Body of pancreas (tissue), 4 donors: ENCODE measurements at places on chromosomes 4 and X.

GRCh38 chrX:40096395-40097091, 1.2 kb downstream of the BCOR start:
- H3K36me3 ChIP-seq: no peaks in the 10 kb centered on the region
- DNase-seq: peak; percentile 53
- H3K27me3 ChIP-seq: no peaks in the 10 kb centered on the region
- peak overlapping the region; percentile 39 for H3K4me3 ChIP-seq
- peaks cover 28% of the 10 kb centered on the region for H3K4me1 ChIP-seq

GRCh38 chrX:48927123-48927522, 8.3 kb upstream of the PIM2 start:
- DNase-seq: no peak
- H3K4me1 ChIP-seq: no peaks in the 10 kb centered on the region
- no peaks in the 10 kb centered on the region for H3K27me3 ChIP-seq
- H3K4me3 ChIP-seq: no peak overlapping the region
- no peak overlapping the region for H3K27ac ChIP-seq

DNA sequence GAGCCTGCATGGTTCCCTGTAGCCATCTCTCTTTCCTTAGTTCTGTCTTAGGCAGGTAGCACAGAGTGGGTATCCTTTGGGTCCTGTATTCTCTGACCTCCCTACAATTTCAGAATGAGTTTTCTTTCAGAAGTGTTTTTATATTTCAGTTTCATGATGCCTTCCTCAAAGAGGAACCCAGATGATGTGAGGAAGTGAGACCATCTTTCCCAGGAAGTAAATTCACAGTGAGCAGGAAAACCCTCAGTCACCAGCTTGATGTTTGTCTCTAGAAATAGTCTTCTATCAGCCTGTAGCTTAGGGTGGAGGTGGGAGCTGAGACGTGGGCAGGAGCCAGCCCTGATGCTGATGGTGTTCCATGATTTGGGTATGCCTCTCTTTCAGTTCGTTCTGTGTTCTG, 16.9 kb downstream of the PLAC1 start:
- H3K4me3 ChIP-seq: no peak overlapping the region
- no peak overlapping the region for H3K27ac ChIP-seq
- H3K36me3 ChIP-seq: no peaks in the 10 kb centered on the region
- no peaks in the 10 kb centered on the region for H3K27me3 ChIP-seq
- DNase-seq: no peak
- no peaks in the 10 kb centered on the region for H3K4me1 ChIP-seq

DNA sequence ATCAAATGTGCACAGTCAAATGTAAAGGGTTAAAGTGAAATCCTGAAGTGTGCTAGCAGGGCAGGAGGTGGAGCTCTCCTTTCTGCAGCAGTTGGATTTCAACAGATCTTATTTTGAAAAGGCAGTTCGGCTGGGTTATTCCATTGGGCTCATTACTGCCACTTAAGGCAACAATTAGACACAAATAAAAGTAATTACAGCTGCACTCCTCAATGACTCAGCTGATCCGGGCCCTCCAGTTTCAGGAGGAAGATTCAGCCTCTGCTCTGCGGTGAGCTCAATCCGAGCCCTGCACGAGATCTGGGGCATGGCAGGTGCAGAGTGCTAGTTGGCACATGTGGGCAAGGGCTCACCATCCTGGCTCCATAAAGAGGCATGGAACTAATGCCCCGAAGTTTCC, 85.4 kb downstream of the PHKA2 start:
- H3K27me3 ChIP-seq: no peaks in the 10 kb centered on the region
- H3K4me1 ChIP-seq: no peaks in the 10 kb centered on the region
- DNase-seq: no peak
- no peaks in the 10 kb centered on the region for H3K36me3 ChIP-seq

- H3K27ac ChIP-seq: no peak overlapping the region
- no peak overlapping the region for H3K4me3 ChIP-seq
- H3K36me3 ChIP-seq: no peaks in the 10 kb centered on the region
- H3K4me1 ChIP-seq: no peaks in the 10 kb centered on the region
- H3K27me3 ChIP-seq: no peaks in the 10 kb centered on the region
These were observed 256.1 kb upstream of the PITX2 start for GRCh38 chr4:110878956-110879355.

- H3K4me1 ChIP-seq: no peaks in the 10 kb centered on the region
- DNase-seq: peak; percentile 43
These were observed 48.8 kb downstream of the CLDN34 start for GRCh38 chrX:10015723-10016518.

DNA sequence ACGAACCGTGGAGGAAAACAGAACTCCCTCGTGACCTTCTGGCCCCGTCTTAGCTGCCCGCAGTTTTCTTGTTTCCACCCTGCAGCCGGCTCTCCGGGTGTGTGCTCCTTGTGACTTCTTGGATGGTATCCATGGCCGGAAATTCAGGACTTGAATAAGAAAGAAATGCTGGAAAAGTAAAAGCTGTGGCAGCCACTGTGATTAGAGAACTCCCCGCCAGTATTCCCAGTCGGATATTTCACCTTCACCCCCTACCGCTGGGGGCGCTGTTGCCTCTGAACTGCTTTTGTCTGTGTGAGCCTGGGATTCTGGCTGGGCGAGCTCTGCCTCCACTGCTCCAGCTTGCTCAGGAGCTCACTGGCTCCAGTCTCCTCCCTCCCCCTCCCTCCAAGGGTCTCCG, 41.5 kb upstream of the CYP4V2 start:
- H3K27ac ChIP-seq: peak overlapping the region; percentile 60
- DNase-seq: peak; percentile 41
- no peaks in the 10 kb centered on the region for H3K36me3 ChIP-seq
- H3K4me1 ChIP-seq: peaks cover 25% of the 10 kb centered on the region
- no peak overlapping the region for H3K4me3 ChIP-seq

DNA sequence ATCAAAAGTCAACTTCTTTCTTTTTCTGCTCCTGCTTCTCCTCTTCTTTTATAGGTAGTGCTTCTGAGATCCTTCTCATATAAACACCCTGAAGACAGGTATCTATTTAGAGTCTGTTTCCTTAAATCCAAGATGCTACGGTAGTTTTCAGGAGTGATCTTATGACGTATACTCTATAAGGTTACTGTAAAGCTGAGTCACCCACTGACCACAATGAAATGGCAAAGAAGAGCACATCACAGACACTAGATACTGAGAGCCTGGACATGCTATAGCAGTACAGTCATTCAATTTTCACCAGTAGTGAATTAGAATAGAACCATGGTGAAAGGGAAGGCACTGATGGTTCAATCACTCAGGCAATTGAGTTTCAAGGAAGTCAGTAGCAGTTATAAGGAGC, 412.5 kb downstream of the ADAM29 start:
- no peaks in the 10 kb centered on the region for H3K27me3 ChIP-seq
- DNase-seq: no peak
- no peaks in the 10 kb centered on the region for H3K4me1 ChIP-seq
- no peak overlapping the region for H3K4me3 ChIP-seq

DNA sequence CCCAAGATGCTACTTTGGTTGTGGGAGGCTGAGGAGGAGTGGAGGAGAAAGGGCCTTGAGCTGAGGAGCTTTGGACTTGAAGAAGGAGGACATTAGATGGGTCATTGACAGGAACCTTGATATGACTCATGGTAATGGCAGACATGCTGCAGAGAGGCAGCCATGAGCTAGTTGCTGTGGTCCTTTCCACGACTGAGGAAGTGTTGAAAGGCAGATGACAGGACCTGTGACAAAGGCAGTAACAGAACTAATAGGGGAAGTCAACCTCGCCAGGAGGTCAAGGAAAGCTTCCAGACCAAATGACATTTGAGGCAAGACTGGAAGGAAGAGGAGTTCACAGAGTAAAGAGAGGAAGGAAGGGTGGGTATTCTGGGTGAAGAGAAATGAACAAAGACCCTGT, 7.6 kb upstream of the XPNPEP2 start:
- no peak overlapping the region for H3K27ac ChIP-seq
- H3K4me3 ChIP-seq: no peak overlapping the region
- no peak for DNase-seq
- no peaks in the 10 kb centered on the region for H3K27me3 ChIP-seq
- no peaks in the 10 kb centered on the region for H3K4me1 ChIP-seq
- H3K36me3 ChIP-seq: no peaks in the 10 kb centered on the region

DNA sequence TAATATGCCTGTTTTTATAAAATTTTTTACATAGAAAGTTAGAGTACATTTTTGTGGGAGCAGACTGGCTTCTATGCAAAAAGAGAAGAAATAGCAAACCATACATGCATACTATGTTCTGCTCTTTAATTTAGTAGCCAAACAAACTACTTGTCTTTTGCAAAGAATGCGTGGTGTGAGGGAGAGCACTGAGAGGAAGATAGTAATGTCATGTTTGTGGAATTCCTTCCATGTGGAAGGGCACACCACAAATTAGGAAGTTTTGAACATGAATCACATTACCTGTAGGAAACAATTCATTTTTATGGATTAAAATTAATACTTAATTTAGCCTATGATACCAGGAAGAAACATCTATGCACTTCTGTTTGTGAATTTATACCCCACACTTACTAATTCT, 1529.1 kb upstream of the ADGRL3 start:
- no peaks in the 10 kb centered on the region for H3K36me3 ChIP-seq
- no peak overlapping the region for H3K27ac ChIP-seq
- no peaks in the 10 kb centered on the region for H3K27me3 ChIP-seq

DNA sequence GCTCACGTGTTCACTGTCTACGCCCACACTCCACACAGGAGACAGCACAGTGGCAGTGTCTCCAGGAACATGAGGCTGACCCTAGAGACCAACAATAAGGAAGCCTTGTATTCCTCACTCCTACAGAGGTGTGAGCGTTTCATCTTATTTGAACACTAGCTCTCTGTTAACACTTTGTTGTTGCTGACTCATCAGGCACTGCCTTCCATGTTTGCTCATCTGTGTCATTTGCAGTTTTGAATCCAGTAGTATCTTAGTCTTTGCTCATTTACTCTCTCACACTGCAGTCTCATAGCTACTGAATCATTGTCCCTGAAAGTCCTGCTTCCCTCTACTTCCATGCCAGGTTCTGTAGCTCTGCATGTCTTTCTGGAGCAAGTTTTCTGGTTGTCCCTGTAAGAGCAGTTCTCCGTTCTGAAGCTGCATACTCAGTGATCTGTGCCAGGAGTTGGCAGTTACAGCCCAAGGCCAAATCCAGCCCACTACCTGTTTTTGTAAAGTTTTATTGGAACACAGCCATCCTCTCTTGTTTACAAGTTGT, 80.3 kb upstream of the DCLK2 start:
- DNase-seq: peak; percentile 6
- H3K4me1 ChIP-seq: peaks cover 10% of the 10 kb centered on the region
- no peak overlapping the region for H3K4me3 ChIP-seq
- H3K27me3 ChIP-seq: no peaks in the 10 kb centered on the region
- no peaks in the 10 kb centered on the region for H3K36me3 ChIP-seq
- H3K27ac ChIP-seq: no peak overlapping the region

DNA sequence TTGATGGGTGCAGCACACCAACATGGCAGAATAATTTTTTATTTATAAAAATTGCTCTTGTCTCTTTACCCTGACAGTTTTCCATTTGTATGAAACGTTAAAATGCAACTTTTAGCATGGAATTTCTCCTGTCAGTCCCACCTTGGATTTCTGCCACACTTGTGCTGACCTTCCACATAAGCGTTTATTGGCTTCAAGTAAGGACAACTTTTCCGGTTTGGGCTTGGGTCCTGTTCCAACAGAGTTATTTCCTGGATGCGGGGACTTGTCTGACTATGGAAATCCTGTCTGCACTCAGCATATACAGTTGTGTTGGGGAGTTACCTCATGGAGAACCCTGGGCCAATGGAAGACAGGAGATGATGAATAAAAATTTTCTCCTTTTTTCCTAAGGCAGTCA, 294.7 kb downstream of the NAF1 start:
- H3K27ac ChIP-seq: no peak overlapping the region
- H3K4me3 ChIP-seq: no peak overlapping the region
- no peaks in the 10 kb centered on the region for H3K27me3 ChIP-seq

DNA sequence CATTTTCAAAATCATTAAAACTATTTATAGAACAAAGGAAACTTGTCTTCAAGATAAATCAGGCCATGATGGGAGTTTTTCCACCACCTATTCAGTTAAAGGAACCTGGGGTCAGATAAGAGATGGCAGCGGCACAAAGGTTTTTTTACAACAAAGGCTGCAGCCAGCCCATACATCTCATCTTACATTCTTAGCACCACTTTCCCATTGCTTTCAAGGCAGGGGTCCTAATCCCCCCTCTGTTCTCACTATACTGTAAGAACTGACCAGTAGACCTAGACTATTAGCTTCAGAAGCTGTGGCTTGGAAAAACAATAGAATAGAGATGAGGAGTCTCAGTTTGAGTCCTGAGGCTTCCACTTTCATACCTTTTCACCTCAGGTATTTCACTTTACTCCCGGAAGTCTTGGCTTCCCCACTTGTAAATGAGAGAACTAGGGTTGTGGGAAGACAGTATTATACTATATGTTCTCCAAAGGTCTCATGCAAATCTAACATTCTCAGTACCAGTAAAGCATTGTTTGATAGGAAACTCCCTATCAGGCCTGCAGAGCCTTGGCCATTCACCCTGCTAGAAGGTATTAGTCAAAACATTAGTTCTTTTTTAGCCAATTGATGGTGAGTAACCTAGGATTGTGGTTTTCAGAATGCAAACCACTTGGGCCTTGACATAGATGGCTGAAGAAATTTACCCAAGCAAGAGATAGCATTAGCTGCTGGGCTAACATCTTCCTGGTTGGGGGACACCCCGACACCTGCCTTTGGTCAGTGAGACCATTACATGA, 182.9 kb upstream of the PBDC1 start:
- H3K27ac ChIP-seq: no peak overlapping the region
- no peak for DNase-seq
- H3K27me3 ChIP-seq: no peaks in the 10 kb centered on the region
- no peaks in the 10 kb centered on the region for H3K36me3 ChIP-seq

GRCh38 chrX:14886252-14886651, 13.0 kb downstream of the MOSPD2 start:
- no peaks in the 10 kb centered on the region for H3K4me1 ChIP-seq
- DNase-seq: no peak
- H3K4me3 ChIP-seq: no peak overlapping the region
- H3K27ac ChIP-seq: no peak overlapping the region
- H3K27me3 ChIP-seq: no peaks in the 10 kb centered on the region
- no peaks in the 10 kb centered on the region for H3K36me3 ChIP-seq

GRCh38 chr4:101259876-101260275, 87.5 kb downstream of the PPP3CA start:
- H3K27ac ChIP-seq: no peak overlapping the region
- H3K27me3 ChIP-seq: no peaks in the 10 kb centered on the region
- H3K4me3 ChIP-seq: no peak overlapping the region
- no peak for DNase-seq

DNA sequence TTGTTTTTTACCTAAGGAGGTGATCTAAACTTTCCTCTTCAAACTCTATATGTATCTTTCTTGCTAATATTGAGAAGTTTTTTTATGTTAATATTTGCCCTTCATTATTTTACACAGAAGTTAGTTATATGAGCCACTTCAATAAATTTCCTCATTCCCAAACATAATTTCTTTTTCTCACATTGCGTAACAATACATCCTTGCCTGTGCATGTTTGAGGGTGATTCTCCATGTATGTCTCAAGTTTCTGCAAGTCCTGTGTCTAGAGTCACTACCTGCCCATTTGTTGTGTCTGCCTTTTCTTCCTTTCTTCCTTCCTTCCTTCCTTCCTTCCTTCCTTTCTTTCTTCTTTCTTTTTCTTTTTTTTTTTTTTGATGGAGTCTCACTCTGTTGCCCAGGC, 2057.9 kb downstream of the PCDH7 start:
- no peaks in the 10 kb centered on the region for H3K4me1 ChIP-seq
- H3K4me3 ChIP-seq: no peak overlapping the region
- H3K36me3 ChIP-seq: no peaks in the 10 kb centered on the region
- no peak overlapping the region for H3K27ac ChIP-seq

- no peaks in the 10 kb centered on the region for H3K4me1 ChIP-seq
- peak; percentile 51 for DNase-seq
- no peak overlapping the region for H3K4me3 ChIP-seq
- no peaks in the 10 kb centered on the region for H3K36me3 ChIP-seq
These were observed 339.7 kb upstream of the PCDH7 start for GRCh38 chr4:30380404-30380998.

- H3K27me3 ChIP-seq: no peaks in the 10 kb centered on the region
- no peak for DNase-seq
- H3K36me3 ChIP-seq: no peaks in the 10 kb centered on the region
- H3K4me1 ChIP-seq: no peaks in the 10 kb centered on the region
- no peak overlapping the region for H3K27ac ChIP-seq
These were observed 53.7 kb downstream of the GPM6A start for GRCh38 chr4:175758050-175759024.
